Stimulated activated CD8-positive, alpha-beta memory T cell treated with anti-CD3 and anti-CD28 coated beads, Interleukin-4, amount 100 ng/mL, for 4 hours (primary cell): ENCODE measurements at places on chromosomes 4 and X.

- no peak for DNase-seq
Measured at GRCh38 chrX:120761810-120762209, 113.9 kb downstream of the CT47B1 start.

DNA sequence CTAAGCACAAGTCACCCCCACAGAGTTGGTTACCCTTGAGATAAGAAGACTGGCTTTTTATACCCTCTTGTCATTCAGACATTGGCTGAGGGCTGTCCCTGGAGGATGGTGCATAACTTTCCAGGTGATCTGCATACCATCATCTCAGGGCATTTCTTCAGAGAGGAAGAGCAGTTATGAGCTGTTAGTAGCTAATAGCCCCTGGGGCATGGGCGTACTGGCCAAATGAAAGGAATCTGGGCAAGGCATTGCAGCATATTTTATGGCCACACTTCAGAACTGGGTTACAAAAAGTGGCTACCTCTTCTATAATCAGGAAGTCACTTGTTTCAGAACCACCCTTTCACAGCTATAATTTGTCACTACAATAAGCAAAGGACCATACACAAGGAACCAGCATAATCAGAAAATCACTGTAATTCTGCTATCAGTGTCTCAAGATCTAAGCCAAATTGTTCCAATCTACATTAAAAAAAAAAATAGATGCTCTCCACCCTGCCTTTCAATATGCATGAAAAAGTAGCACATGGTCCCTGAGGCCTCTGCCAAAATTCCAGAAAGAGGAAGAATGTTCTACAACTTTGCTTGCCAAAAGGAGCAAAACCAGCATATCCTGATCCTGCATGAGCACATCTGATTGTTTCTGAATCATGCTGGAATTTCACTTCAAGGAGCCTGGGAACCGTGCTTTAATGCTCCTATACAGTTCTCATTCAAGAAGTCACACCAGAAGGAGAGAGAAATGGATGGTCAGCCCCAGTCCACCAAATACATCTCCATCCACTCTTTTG lies 92.0 kb downstream of the TMEM144 start:
- DNase-seq = no peak

DNA sequence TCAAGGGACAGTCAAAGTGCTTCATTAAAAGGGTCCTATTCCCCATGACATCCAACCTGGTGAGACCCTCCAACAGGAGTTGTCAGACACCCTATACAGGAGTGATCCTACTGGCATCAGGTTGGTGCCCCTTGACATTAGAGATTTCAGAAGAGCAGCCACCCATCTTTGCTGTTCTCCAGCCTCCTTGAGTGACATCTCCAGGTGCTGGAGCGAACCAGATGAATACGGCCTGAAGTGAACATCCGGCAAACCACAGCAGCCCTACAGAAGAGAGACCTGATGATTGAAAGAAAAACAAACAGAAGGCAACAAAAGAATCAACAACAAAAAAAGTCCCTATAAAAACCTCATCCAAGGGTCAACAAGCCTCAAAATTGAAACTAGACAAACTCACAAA lies 146.1 kb upstream of the PBDC1 start:
- DNase-seq = no peak

DNA sequence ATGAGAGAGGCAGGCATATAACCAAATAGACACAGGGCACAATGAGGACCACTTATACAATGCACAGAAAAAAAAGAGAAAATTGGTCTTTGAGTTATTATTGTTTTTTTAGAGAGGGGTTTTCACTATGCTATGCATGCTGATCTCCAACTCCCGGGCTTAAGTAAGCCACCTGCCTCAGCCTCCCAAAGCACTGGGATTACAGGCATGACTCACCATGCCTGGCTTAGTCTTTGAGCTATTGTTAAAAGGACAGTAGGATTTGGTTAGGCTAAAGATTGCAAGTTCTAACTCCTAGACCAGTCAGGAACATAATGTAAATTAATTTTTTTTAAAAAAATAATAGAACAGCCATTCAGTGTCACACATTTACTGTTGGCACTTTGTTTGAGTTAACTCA lies 340.1 kb downstream of the GPAT3 start:
- no peak for DNase-seq

DNA sequence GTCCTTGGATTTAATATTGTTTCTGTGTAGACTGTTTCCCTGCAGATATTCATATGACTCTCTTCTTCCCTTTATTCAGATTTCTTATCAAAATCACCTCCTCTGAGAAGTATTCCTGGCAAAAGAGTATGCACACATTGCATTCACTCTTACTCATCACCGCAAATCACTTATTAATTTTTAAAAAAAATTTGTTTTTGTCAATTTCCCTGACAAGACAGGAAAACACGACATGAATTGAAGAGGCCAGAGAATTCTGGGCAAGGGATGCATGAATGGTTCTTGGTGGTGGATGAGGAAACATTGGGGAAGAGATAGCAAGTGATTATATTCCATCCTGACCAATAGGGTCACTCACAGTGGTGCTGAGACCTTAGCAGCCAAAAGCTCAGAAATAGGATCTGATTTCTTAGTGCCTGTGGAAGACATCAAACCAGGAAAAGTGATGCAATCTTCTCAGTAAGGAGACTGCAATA lies 522.5 kb upstream of the AGA start:
- DNase-seq = no peak

- no peak for DNase-seq
Measured at GRCh38 chrX:79366556-79366872, 620 bp downstream of the ITM2A start.

DNA sequence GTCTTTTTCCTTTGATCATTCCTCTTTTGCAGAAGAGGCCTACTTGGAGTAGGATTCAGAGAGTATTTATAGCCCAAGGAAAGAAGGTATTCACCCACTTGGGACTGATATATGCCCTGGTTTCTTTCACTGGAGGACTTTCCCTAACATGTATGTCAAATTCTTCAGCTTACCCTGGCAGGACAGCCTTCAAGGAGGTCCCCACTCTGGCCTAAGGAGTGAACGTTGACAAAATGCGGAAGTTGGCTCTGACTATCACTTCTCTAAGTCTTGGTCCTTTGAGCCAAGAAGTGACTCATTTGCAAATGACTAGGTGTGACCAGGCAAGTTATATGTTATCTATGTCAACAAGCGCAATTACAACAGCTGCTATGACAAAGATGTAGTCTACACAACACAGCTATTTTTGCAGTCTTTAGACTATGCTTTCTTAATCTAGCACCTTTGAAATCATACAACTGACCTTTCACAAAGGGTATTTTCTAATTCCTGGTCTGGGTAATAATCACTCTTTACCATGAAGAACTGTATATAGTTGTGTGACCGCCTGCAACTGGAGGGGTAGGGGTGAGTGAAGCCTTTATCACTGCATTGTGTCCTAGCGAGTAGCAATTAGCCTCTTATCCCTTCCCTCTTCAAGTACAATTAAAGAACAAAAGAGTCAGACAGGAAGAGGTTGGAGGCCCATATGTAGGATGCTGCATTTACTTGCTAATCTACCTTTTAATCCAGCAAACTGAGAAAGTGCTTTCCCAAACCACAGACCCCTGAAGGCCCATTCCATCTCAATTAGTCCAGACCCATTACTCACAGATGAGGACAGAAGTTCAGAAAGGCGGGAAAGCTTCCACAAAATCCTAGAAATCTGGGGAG lies 50.1 kb downstream of the RASGEF1B start:
- DNase-seq = no peak

DNA sequence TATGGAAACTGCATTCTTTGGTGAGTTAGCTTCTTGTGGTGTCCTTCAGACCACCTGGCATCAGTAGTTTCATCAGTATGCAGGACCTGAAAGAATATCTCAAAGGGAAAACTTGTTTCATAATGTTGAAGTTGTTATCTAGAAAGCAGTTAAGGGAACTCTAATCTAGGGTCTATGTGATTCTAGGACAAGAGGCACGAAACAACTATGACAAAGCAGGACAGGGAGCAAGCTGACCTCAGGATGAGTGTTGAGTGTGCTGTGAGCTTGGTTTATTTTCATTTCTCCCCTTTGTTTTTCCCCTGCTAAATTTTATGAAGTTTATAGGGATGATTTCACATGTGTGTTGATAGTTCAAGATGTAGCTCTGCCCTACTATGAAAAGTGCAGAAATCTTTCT lies 65.7 kb downstream of the MXRA5 start:
- no peak for DNase-seq

DNA sequence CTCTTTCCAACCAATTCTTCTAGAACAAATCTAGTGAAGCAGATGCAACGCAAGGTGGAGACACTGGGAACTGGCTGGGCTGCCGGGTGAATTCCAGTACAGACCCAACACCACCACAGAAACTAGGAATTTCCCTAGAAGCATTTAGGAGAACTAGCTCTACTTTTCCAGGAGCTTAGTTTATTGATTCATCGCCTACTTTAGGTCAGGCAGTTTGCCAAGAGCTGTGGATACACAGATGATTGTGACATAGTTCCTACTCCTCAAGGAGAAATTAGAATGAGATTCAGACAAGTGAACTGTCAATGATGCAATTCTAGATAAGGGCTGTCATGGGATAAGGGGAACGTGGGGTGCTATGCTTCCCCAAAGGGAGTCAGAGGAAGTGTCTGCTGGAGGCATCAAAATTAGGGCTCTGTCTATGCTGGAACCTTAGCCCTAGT lies 350.0 kb downstream of the CAMK2D start:
- DNase-seq = no peak

DNA sequence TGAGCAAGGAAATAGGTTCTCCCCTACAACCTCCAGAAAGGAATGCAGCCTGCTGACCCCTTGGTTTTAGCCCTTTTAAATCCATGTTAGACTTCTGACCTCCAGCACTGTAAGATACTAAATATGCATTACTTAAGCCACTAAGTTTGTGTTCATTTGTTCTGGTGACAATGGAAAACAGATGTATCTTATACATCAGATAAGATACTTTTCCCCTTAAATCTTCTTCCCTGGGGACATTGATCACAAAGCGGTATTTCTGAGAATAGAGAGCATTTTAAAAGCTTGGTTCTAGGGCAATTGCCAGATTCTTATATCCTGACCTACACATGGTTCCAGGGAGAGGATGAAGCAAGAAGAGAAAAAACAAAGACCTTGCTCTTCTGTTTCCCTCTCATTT lies 6.5 kb upstream of the TMEM184C start:
- no peak for DNase-seq

DNA sequence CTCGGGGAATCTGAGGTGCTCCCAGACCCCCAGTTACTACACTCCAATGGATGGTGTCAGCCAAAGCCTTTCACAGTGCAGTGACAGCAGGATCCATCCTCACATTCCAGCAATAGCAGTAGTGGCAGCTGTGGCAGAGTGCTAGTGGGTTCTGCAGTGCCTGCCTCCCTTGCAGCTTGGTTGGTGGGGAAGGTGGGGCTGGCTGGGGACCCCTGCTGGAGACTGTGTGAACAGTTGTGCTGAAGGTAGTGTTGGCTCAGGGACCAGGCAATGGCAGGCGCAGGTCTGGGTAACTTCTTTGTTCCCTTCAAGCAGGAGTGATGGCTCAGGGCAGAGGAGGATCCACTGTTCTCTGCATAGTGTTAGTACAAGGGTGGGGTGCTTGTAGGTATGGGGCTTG lies 343.7 kb upstream of the TRAM1L1 start:
- DNase-seq = no peak

- DNase-seq = no peak
Measured at GRCh38 chrX:17038681-17039161, 92.3 kb downstream of the REPS2 start.

GRCh38 chr4:151691639-151692442 lies 69.0 kb downstream of the GATB start:
- no peak for DNase-seq

- DNase-seq = no peak
Measured at GRCh38 chr4:126937846-126938422, 694.8 kb upstream of the INTU start.

DNA sequence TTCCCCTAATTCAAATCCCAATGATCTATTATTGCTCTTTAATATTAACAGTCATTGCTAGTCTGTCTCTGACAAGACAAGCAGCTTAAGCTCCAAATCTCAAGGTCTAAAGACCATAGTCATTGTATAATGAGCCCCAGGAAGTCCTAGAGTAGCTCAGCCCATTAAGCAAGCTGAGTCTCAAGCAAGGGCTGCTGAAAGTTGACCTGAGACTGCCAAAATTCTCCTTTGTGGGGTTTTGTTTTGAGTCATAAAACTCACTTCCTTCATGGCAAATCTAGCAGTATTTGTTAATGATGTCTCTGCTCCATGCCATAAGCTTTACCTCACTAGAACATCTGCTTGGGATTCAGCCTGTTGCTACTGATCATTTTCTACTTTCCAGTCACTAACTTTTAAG lies 313.2 kb downstream of the ANTXR2 start:
- DNase-seq = no peak

DNA sequence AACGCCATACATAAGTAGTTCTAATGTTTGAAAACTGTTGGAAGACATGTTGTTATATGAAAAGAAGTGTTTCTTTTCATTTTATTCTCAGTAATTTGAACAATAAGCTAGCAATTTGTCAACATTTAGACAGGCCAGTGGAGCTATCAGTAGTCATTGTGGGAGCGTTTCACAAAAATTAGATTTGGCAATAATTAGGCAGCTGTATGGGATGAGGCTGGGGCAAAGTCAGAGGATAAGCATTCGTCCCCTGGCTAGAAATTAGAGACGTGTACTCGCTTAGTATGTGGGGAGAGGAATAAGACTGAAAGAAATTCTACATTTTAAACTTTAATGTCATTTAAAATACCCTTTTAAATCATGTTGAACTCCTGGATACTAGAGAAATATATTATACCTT lies 70.6 kb downstream of the TMEM144 start:
- DNase-seq = no peak

DNA sequence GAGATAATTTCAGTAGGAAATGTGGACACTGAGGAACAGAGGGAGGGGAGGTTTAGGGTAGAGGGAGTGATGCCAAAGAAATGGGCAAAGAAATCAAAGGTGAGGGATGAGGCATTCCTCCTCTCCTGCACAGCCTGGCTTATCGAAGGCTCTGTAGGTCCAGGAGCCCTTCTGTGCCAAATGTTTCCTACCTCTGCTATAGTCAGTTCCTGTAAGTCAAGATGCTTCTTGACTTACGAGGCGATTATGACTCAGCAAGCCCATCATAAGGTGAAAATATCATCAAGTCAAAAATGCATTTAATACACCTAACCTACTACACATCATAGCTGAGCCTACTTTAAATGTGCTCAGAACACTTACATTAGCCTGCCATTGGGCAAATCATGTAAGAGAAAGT lies 60.0 kb upstream of the ARHGAP24 start:
- no peak for DNase-seq

DNA sequence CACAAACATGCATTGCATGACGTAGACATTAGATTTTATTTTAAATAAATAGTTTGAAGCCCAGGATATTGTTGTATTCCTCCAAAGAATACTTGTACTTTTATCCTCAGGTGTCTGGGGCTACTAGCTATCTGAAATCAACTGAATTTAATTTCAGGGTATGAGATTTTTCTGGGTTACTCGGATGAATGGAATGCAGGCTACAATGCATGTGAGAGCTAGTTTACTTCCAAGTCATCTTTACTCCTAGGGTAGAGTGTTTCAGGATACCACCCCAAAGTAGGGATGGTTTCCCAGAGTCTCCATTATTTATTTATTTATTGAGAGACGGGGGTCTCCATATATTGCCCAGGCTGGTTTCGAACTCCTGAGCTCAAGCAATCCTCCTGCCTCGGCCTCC lies 66.4 kb downstream of the HPRT1 start:
- DNase-seq = no peak

- DNase-seq = no peak
Measured at GRCh38 chrX:87636533-87636932, 118.9 kb downstream of the KLHL4 start.
